ENCODE measurements at places on chromosomes 3 and 15.

GRCh38 chr15:70058642-70059360, 38.9 kb downstream of the TLE3 start:
- no peak for DNase-seq

- no peak for DNase-seq
Observed at GRCh38 chr15:79094611-79095021, 4.0 kb upstream of the RASGRF1 start.

DNA sequence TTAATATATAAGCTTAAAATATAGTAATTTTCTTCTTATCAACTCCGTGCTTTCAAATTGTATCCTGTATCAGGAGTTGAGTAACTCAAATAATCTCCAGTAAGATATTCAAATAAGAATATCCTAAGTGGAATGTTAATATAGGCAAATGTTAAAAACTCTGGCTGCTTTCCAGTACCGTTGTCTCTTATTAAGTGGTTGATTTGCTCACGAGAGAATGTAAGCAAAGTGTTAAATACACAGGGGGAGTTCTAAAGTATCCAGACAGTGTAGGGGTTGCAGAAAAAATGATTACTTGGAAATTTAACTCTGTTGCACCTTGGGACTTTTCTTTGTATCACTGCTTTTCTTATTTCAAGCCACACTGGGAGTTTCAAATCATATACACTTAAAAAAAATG, 478.9 kb upstream of the TBL1XR1 start:
- DNase-seq, result no peak

DNA sequence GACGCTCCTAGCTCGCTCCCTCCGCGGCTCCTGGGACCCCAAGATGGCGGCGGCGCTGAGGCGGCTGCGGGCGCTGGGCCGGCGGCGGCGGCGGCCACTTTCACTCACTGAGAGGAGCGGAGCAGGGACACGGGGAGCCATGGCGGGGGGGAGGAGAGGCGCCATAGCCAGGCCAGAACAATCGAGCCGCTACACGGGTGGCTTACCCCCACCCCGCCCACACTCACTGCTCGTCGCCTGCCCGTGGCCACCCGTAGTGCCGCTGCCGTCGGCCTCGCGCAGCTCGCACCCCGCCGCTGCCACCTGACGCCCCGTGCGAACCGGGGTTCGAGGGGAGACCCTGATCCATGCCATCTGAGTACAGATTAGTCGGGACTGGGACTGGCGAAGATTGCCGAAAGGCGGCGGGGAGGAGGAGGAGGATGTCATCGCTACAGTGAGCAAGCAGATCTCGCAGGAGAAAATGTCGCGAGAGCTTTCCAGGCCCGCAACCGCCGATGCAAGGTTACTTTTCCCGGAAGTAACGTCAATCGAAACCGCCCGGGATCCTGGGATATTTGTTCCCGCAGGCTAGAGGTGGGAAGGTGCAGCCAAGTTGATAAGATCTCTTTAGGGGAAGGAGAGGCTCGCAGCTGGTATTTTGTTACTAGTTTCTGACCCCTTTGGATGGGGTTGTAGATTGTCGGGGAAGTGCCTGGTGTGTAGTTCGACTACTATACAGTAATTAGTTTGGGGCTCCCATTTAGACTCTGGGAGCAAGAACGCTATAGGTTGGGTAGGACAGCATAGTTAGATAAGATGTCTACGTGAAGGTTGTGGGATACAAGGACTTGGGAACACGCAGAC, at the start of gene INO80:
TSS of gene INO80 (minus strand) at position 165 of the 846 bp plus-strand sequence. CDS start 19,970 bp downstream, outside the sequence.
- DNase-seq, result peak; percentile 96

DNA sequence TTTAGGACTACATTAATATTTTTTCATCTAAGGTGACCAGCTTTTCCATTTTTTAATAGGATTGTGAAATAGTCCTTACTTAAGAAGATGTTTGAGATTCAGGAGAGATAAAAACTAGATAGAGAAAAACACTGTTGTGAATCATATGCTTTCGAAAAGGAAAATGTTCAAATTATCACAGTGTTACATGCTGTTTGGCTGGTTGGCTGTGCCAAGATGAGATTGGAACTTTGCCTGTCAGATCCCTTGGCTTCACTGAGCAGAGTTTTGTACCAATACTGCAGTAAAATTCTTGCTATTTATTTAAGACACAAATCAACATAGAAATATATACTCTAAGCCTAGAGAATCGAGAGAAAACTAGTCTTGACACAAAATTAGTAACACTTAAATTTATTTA, 117.2 kb downstream of the OXSM start:
- no peak for DNase-seq

DNA sequence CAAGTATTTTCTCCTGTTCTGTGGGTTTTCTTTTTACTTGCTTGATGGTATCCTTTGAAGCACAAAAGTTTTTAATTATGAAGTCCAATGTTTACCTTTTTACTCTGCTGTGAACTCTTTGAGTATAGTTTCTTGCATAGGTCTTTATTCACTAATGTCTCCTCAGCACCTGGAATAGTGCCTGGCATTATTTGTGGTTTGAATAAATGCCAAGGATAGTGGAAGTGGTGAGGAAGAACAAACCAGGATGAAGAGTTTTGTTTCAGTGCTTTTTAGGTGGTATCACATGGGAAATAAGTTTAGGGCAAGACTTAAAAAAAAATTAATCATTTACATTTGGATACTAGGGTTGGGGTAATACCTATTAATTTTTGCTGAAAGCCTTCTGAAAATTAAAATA, 25.7 kb downstream of the GPD1L start:
- DNase-seq, result no peak

- no peak for DNase-seq
Observed at GRCh38 chr3:182725372-182726251, 67.7 kb upstream of the ATP11B start.

DNA sequence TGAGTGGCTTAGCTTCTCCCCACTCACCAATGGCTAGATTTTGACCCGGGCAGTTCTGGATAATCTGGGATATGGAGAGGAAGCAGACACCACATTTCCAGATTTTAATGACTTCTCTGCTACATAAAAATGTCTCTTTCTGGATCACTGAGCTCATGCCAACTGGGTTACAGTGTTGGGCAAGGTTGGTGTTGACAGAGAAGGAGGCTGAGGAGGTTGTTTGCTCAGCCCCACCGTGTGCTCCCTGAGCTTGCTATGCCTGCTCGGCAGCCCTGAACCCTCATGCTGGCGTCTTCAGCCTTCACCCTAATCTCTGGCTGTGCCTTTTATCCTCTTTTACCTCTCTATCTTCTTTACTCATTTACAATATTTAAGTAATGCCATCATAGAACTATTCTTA, 53.0 kb upstream of the KPNA4 start:
- no peak for DNase-seq

- DNase-seq, result no peak
Observed at GRCh38 chr15:39934397-39935071, 619 bp downstream of the EIF2AK4 start.

- no peak for DNase-seq
Observed at GRCh38 chr15:67240235-67241131, 14.0 kb downstream of the AAGAB start.

DNA sequence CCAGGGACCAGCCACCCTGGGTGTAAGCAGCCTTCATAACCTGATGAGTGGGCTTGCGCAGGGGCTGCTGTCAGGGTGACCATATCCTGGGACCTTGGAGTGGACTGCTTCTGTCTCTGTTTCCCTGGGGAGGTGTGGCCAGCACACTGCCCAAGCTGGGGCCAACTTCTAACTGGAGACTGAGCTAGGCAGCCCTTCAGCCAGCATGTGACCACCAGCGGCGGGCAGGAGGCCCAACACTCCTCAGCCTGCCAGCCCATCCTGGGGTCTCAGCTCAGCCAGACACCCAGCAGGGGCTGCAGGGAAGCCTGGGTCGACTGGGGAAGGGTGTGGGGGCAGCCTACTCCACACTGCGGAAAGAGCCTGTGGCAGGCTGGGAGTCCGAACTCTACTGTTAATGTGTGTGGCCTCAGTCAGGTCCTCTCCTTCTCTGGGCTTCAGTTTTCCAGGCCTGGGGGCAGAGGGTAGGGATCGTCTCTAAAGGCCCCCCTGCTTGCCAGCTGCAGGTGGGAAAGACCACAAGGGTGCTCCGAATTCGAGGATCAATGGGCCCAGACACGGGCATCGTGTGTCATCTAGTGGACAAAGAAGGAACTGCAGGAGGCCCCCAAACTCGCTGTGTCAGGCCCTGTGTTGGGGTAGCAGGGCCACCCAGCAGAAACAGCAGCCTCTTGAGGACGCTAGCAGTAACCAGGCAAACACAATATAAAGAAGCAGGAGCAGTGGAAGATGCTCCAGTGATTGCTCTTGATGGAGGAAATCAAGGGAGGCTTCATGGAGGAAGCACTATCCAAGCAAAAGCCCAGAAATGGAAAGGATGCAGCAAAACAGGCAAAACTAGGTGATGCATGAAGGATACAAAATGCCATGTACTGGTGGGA, 2.0 kb upstream of the SEMA3G start:
- peak; percentile 59 for DNase-seq

DNA sequence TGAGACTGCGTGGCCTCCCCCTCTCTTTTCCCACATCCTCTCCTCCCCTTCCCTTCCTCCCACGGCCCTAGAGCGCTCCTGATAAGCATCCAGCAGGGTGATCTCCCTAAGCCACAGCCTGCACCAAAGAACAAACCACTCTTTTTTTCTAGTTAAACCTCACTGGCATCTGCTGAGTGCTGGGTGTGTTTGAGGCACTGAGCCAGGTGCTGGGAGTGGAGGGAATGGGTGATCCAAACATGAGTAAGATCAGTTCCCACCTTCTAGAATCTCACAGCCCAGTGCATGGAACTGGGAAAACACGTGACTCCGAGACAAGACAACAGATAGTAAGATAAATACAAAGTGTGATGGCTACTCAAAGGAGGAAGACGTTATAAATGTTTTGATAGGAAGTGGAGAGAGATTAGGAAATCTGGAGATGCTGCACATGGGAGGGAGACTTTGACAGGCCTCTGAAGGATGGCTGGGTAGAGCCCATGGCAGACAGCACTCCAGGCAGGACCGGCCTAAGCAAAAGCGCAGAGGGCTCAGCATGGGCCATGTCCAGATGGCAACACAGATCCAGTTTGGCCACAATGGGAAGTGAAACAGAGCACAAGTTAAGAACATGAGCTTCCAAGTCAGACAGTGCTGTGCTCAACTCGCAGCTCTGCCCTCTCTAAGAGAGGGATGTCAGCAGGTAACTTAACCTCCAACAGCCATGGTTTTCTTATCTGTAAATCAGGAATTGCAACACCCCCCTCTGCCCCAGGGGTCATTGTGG, 55.6 kb downstream of the CCR3 start:
- DNase-seq, result no peak

DNA sequence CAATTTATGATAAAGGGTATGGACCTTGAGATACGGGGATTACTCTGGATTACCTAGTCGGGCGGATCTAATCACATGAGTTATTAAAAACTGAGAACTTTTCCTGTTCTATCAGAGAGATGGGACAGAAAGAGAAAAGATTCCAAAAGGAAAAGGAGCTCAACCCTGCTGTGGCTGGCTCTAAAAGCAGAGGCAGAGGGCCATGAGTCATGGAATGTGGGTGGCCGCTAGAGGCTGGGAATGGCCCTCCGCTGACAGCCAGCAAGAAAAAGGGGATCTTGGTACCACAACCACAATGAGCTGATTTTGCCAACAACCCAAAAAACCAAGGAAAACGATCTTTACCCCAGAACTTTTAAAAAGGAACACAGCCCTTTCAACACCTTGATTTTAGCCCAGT, 210.0 kb downstream of the MAGI1 start:
- DNase-seq, result no peak

DNA sequence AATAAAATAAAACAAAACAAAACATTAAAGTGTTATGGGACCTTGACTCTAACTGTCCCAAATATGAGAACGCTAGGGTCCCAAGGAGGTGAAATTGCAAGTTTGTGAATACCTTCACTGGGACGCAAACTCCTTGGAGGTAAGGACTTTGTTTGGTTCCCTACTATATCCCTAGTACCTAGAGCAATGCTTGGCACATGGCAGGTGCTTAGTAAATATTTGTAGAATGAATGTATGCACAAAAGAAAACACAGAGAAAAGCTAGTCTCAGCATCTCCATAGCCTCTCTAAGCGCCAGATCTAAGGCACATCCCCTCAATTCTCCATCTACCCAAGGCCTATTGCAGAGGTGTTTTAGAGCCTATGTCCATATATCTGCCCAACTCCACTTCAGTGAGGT, 30.5 kb downstream of the GPR176 start:
- DNase-seq, result no peak

GRCh38 chr3:11060500-11061251, 68.1 kb downstream of the SLC6A1 start:
- DNase-seq, result peak; percentile 41

DNA sequence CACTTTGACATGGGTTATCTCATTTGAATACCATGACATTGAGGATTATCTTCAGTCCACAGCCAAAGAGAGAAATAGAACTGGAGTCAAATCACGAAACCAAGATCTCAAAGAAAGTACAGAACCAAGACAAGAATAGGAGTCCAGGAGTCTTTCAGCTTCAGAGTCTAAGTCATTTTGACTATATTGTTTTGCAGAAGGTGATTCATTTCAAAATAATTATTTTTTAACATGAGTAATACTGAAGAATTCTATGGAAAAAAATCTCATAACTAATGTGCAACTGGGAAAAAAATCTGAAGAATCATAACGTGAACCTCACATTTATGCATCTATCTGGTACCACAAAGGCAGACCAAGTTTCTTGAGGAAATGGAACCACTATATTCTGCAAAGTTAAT, 60.3 kb downstream of the UBE3A start:
- DNase-seq, result no peak

DNA sequence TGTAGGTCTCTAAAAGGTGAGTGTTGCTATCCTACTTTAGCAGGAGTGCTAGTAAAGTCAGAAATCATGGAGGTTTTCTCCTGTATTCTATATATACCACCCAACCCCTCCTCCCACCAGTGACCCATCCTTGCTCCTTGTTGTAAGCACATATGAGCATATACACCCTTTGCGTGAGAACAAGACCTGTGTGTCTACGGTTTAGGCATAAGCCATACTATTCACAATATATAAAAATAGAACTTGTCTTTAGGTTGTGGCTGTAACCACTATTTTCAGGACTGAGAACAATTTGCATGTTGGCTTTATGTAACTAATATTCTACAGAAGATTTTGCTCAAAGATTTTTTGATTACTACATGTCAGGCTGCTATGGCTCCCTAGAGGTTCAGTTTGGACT, 59.1 kb upstream of the TOP2B start:
- no peak for DNase-seq

DNA sequence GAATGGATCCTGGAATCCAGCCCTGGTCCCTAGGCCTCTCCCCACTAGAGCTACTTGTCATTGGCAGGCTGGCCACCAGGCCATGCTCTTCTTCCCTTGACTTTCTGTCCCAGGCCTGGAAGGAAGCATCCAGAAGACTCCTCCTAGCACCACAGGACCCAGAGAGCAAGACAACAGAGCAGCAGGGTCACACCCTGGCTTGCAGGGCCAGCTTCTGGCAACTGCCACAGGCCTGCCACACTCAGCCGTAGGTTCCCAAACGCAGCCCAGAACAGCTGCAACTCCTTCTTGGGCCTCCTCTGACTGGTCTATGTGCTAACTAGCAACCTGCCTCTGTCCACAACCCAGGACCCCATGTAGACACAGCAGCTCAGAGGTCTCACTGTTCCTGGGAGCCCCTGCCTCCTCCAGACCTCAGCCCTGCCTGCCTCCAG, 36.8 kb upstream of the RPL32 start:
- DNase-seq, result no peak

GRCh38 chr15:95263751-95264150, 1032.4 kb downstream of the MCTP2 start:
- DNase-seq, result no peak

Data from stimulated activated CD4-positive, alpha-beta T cell treated with anti-CD3 and anti-CD28 coated beads, Interleukin-12 subunit alpha, Interleukin-12 subunit beta, amount 100 ng/mL, for 48 hours (primary cell).